ENCODE measurements at places on chromosomes 6 and 20. TPM values are rescaled to one million over a fixed set of nuclear protein-coding genes. Genes with fewer than 3 reads are reported as not detected.
A peak's percentile ranks its signal among the peaks of the same experiment; 100 is the strongest.

GRCh38 chr20:10157549-10157948, 61.1 kb upstream of the SNAP25 start:
- no peak for DNase-seq

- no peak for DNase-seq
These were observed 209.0 kb upstream of the CITED2 start for GRCh38 chr6:139583420-139583819.

Gene GNMT
- total RNA-seq: not detected

Gene MAFB
- 0.37 TPM for total RNA-seq

Gene GPX5
- total RNA-seq: not detected

- no peak for DNase-seq
These were observed 241.0 kb downstream of the DLL1 start for GRCh38 chr6:170049641-170050561.

- DNase-seq: no peak
These were observed 246.6 kb downstream of the GRIK2 start for GRCh38 chr6:101640131-101640530.

DNA sequence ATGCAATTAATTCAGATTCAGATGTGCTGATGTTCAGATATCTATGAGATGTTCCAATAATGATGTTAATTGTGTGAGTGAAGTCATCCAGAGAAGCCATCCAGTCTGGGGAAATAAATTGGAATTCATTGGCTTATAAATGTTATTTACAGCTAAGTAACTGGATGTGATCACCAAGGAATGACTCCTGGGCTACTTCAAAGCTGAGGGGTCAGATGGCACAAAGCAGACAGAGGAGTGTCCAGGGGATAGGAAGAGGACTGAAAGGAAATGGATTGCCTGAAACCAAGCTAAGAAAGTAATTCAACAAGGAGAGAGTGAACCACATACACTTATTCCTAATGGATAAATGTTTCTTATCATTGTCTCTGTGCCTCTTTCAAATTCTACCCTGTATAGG, 4.5 kb upstream of the MLIP start:
- DNase-seq: no peak

Gene MBOAT1
- total RNA-seq: 0.16 TPM

GRCh38 chr6:152975204-152975915, 7.5 kb downstream of the FBXO5 start:
- DNase-seq: no peak

- no peak for DNase-seq
These were observed 6.1 kb upstream of the DEF6 start for GRCh38 chr6:35291491-35291890.

GRCh38 chr6:75431379-75431778, 62.2 kb downstream of the FILIP1 start:
- peak; percentile 96 for DNase-seq

- no peak for DNase-seq
These were observed 113.0 kb downstream of the IRF4 start for GRCh38 chr6:504446-504980.

GRCh38 chr6:117956386-117956785, 49.3 kb downstream of the SLC35F1 start:
- DNase-seq: no peak

GRCh38 chr20:24701668-24702067, 232.2 kb downstream of the SYNDIG1 start:
- DNase-seq: no peak

Gene COL19A1
- 101 TPM for total RNA-seq

DNA sequence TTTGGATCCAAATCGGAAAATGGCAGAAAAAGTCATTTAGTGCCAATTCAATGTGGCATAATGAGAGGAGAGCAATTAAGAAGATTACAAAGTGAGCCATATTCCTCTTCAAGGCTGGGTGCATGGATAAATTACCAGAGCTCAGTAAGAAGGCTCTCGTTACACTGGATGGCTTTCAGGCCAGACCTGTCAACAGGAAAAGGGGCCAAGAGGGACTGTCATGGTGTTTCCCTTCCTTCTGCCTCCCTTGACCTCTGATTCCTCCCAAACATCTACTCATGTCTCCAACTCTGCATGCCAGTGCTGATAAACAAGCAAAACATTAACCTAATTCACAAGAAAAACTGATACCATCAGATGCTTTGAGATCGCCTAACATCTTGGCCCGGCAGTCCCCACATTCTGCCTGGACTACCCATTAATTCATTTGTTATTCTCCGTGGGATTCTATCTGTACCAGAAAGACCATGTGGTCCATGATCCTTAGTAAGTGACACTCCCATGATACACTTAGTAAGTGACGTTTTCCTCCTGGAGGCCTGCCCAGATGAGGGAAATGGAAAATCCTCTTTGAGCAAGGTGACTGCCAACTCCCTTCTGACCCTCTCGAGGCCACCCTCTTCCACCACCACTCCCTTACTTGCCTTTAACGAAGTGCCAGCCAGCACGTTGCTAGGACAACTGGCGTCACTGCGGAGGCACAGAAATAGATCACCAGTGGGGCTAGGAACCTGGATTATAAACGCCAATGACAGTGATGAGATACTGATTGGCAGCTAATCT, 239.2 kb downstream of the GMPR start:
- DNase-seq: no peak

Gene DDR1
- 88.6 TPM for total RNA-seq

DNA sequence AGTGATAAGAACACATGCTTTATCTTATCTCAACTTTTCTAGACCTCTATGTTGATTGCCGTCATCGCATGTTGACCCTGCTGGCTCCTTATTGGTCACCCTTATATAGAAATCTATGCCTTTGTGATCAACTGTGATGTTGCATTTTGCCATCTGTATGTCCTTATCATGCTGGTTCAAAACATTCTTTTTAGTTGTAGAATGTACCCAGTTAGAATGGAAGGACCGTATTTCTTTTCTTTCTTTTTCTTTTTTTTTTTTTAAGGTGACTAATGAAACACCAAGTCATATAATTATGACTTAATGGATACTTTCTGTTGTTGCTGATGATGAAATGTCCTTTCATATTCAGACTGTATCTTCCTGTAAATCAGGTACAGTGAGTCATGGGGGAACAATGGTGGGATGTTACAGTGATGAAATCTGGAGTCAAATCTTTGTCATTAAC, 145.9 kb upstream of the CITED2 start:
- DNase-seq: no peak

Gene GGTLC1
- total RNA-seq: not detected

DNA sequence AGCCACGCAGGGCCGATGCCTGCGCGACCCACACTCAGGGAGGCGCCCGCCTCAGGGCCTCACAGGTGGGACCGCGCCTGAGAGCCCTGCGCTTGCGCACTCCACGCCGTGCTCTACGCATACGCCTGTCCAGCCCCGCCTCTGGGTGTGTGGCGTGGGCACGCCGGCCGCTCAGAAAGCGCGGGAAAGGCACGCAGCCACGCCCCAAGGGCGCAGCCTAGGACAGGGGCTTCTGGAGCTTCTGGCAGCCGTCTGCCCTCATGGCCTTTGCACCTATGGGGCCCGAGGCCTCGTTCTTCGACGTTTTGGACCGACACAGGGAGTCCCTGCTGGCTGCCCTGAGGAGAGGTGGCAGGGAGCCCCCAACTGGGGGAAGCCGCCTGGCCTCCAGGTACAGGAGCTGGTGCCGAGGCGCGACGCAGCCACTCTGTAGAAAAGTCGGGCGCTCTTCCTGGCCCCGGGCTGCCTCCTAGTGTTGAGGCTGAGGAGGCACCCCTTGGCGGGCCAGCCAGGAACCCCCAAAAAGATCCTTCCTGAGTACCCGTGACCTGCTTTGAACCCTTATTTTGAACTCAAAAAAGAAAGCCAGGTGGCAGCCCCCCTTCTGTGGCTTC, at the start of gene SPO11:
SPO11 (plus strand) TSS at position 196 of the 614 bp plus-strand sequence; CDS start at position 261, 65 bp downstream.
- DNase-seq: no peak

- peak; percentile 35 for DNase-seq
These were observed 412.8 kb downstream of the CDC5L start for GRCh38 chr6:44800171-44800783.

GRCh38 chr20:50491926-50492634, 18.1 kb upstream of the PTPN1 start:
- DNase-seq: no peak

Gene CCN5
- 0.16 TPM for total RNA-seq

GRCh38 chr6:157434349-157435033, 53.5 kb downstream of the ZDHHC14 start:
- DNase-seq: no peak

GRCh38 chr20:9490161-9490560, 24.2 kb upstream of the LAMP5 start:
- DNase-seq: no peak

- no peak for DNase-seq
These were observed 53.0 kb upstream of the CHD6 start for GRCh38 chr20:41671143-41671542.

DNA sequence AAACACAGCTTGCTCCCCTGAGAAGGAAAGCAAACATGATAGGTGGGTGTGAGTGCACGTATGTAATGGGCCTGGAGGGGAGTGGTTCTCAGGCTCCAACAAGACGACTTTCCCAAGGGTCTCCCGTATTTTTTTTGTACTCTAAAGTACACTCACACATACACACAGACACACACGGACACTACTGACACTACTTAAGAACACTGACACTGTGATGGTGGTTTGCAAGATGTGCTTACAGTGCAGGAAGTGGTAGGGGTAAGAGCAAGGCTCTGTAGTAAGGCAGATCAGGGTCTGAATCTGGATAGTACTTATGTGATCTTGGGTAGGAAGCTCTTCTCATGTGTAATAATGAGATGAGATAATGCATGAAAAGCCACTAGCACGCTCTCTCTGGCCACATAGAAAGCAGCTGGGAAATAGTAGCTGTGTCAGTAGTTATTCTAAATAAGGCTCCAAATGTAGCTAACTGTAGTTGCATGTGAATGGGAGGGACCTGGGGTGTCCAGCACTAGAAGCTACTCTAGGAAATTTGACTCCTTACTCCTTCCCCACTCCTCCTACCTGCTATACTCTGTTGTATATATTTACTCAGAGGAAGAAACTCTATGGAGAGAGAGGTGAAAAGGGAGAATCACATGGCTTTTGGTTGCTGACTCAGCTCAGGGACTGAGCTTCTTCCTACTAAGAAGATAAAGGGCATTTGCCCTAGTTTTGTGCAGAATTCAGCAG, 8.4 kb upstream of the ZBTB24 start:
- peak; percentile 87 for DNase-seq

DNA sequence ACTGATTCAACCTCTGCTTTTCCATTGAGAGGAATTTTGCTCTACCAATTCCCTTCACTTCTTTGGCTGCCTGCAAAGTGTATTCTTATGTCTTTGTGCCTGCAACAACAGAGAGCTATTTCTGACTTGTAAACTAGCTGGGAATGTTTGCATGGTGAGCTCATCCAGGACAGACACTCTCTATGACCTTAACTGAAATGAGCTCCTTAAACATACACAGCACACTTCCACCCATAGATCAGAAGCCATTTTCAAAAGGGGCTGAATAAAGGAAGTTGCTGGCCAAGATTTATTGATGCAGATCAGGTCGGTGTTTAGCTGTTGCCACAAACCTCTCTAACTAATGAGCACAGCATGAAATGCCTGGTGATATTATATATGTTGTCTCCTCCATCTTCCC, 377.7 kb downstream of the BTBD9 start:
- peak; percentile 79 for DNase-seq

Gene MCCD1
- not detected for total RNA-seq

DNA sequence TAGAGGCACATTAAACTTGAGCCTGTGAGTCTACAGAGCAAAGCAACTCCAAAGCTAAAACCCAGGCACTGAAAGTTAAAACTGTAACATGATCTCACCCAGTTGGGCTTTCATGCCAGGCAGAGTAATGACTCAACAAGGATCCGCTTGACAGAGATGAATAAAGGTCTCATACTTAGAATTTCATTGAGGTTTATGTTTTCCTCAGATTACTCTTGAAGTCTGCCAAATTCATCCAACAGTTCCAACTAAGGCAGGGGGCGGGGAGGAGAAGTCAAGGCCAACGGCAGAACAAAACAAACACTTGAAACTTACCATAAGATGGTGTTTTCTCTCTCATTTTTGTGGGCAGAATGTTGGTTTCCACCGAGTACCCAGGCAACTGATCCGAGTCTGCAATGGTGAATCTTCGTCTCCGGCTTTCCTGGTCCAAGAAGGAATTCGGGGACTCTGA, 54.0 kb upstream of the IPCEF1 start:
- DNase-seq: peak; percentile 96

Gene FAM209B
- total RNA-seq: not detected

DNA sequence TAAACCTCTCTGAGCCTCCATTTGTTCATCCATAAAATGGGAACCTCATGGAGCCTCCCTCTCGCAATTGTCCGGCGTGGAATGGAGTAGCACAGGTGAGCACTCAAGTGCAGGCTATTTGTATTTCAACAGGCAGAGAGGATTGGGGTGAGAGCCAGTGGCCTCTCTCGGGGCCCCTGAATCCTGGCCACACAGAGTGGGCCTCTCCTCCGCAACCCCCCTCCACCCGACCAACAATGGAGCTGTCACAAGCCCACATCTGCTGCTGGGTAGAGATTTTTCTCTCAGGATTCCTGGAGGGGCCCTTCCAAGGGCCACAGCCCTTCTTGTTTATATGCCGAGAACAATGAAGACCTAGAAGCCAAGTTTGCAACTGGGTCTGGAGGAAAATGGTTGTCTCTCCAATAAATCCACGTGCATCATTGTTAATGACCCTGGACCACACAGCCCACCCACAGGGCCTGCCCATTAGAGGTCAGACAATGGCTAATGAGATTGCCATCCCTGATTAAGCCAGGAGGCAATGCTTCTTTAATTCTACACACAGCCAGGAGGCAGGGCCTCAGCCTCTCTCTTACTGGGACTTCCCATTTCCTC, 233.0 kb downstream of the ANKRD60 start:
- no peak for DNase-seq

GRCh38 chr20:58161192-58161591, 67.3 kb downstream of the ANKRD60 start:
- no peak for DNase-seq

Gene COMMD7
- 28.1 TPM for total RNA-seq

DNA sequence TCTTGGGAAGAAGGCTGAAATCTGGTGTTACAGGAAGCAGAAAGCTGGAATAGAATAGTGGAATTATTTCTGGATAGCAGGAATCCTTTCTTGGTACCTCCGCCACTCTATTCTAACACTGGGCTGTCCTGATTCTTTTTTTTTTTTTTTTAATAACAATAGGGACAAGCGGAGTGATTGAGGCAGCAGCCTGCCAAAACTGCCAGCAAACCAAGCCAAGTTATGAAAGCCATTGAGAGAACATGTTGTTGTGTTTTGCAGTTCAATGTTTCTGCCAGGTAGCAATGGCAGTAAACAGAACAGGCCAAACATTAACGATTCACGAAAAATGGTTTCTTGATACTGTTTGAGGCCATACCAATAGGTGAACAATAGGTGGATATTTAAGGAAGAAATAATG, 47.1 kb downstream of the SLC26A8 start:
- DNase-seq: no peak

DNA sequence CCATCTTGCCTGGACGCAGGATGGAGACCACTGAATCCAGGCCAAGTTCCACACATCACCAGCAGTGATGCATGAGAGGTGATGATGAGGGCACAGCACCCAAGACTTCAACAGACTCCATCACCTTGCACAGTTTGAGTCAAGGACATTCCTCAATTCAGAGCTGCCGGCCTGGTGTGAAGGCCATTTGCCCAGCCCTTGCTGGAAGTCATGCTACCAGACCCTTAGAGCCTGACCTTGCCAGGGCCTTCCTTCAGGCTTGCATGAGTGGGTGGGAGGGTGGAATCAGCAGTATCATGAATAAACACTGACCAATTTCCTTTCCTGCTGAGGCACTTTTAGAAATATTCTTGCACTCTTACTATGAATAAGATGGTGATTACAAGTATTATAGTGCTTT, 130.2 kb upstream of the SSTR4 start:
- no peak for DNase-seq
